Spinal cord (tissue), 10 donors: ENCODE measurements at places on chromosomes 2 and 18. TPM values are rescaled to one million over a fixed set of nuclear protein-coding genes. Genes with fewer than 3 reads are reported as not detected.

DNA sequence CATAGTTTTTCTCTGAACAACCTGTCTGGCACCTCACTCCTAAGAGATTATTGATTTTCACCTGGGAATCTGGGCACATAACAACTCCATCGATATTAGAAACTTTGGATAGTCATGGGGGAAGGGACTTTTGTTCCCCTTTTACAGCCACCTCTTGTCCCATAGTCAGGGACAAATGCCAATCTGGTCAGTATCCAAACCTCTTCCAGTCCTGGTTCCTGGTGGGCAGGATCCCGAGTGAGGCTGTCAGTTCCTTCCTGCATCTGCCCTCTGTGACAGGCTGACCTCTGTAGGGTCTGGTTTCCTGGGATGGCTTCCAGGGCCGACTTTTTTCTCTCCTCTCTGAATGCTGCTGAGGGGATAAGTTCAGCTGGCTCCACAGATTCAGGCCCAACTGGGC lies 11.0 kb downstream of the KIF5C start:
- no peak for DNase-seq
- H3K36me3 ChIP-seq: no peaks in the 10 kb centered on the region
- H3K27me3 ChIP-seq: peaks cover 6% of the 10 kb centered on the region
- H3K4me1 ChIP-seq: peaks cover 10% of the 10 kb centered on the region

GRCh38 chr2:12514631-12515437 lies 201.9 kb upstream of the TRIB2 start:
- no peaks in the 10 kb centered on the region for H3K27me3 ChIP-seq
- no peaks in the 10 kb centered on the region for H3K36me3 ChIP-seq
- H3K4me1 ChIP-seq: no peaks in the 10 kb centered on the region
- peak; percentile 19 for DNase-seq
- no peak overlapping the region for H3K4me3 ChIP-seq

GRCh38 chr18:59909289-59910036 lies 9.7 kb downstream of the PMAIP1 start:
- no peak for DNase-seq
- no peaks in the 10 kb centered on the region for H3K4me1 ChIP-seq
- H3K27ac ChIP-seq: no peak overlapping the region
- peaks cover 32% of the 10 kb centered on the region for H3K27me3 ChIP-seq

- H3K27ac ChIP-seq: no peak overlapping the region
- H3K4me3 ChIP-seq: no peak overlapping the region
- peaks cover 4% of the 10 kb centered on the region for H3K4me1 ChIP-seq
- DNase-seq: no peak
- H3K36me3 ChIP-seq: peaks cover 2% of the 10 kb centered on the region
These were observed 32.5 kb downstream of the SNED1 start for GRCh38 chr2:241030883-241031282.

TMEM247 gene
- total RNA-seq: not detected

HAAO gene
- 12.7 TPM for total RNA-seq

SCLY gene
- total RNA-seq: 13.9 TPM

C2orf92 gene
- total RNA-seq: 13.7 TPM

- DNase-seq: no peak
- no peak overlapping the region for H3K27ac ChIP-seq
- no peaks in the 10 kb centered on the region for H3K27me3 ChIP-seq
These were observed 43.5 kb downstream of the ASAP2 start for GRCh38 chr2:9250091-9250490.

DNA sequence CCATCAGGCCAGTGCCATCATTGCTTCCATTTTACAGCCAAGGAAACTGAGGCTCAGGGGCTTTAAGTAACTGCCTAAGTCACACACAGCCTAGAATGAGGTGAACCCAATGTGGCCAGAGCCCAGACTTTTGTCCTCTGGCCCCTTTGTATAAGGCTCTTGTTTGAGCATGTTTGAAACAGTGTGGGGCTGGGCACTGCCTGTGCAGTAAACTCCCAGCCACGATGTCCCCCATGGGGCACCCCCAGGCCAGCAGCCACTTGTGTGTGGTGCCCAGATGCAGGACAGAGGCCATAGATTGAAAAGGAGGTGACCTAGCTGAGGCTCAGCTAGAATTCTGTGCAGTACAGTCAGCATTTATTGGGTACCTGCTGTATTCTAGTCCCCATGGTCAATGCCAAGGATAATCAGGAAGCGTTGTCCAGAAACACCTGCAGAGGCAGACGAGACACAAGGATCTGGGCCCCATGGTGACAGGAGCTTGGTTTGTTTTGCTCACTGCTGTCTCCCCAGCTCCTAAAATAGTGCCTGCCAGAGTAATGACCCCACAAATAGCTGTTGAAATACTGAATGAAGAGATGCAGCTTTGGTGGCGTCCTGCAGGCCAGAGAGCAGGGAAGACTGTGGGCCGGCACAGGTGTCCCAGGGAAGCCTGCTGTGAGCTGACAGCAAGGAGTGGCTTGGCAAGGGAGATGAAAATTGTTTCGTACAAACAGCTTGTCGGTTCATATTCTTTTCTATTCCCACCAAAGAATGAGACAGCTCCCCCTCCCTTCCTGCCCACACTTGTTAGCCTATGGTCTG lies 160.7 kb downstream of the LDLRAD4 start:
- no peaks in the 10 kb centered on the region for H3K36me3 ChIP-seq
- DNase-seq: no peak
- no peak overlapping the region for H3K4me3 ChIP-seq

DNA sequence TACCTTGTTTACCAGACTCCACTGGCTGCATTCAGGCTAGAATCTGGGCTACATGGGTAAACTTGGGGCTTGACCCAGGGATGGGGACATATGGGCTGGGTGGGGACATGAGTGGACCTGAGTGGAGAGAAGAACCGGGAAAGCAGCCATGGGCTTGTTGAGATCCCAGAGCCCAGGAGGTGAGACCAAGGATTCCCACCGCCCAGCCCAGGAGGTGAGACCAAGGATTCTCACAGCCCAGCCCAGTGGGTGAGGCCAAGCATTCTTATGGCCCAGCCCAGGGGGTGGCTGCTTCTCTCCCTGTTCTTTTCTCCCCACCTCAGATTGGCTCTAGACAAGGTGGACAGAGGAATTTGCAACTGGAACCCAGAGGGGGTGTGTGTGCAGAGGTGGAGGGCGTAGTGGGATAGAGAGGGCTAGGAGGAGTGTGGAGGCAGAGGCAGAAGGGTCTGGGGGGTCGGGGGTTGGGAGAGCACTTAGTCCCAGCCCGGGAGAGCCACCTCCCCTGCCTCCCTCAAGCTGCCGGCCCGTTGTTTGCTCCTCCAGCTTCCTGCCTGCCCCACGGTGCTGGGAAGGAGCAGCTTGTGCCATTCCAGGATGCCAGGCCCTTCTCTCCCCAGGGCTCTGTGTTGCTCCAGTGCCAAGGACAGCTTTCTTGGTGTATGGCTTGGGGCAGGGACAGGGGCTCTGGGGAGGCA lies 25.6 kb downstream of the GLI2 start:
- no peak overlapping the region for H3K4me3 ChIP-seq
- peaks cover 10% of the 10 kb centered on the region for H3K27me3 ChIP-seq
- H3K27ac ChIP-seq: no peak overlapping the region
- DNase-seq: no peak

DNA sequence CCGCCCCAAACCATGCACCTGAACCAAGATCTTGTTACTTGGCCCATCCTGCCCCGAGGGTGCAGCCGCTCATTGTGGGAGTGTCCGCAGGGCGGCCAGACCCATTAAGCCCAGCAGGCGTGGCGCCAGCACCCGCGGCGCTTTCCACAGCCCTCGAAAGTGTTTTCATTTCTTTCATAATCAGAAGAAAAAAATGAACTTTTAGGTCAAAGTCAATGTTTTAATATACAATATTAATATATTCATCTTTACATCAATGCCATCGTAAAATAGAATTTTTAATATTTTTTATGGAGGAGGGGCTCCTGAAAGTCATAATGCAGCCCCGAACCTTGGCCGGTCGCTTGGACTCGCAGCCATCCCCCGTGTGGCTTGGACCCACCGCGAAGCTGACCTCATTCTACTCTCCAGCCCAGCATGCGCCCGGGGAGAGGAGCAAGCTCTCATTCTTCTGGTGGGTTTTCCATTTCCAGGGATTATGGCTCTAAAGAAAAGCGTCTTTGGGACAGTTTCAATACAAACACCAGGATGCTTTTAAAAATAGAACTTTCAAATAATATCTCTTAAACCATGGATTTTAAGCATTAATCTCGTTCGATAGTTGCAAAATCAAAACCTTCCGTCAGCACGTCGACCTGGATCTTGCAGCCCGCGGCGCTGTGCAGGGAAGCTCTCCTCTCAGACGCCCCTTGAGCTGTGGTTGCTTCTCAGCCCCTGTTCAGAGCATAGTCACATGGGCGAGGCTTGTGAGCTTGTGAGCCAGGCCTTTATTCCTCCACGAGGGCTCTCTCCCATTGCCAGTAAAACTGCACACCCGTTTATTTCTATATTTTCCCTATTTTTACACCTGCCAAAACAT lies 17.2 kb upstream of the ASB1 start:
- peaks cover 48% of the 10 kb centered on the region for H3K36me3 ChIP-seq
- H3K27ac ChIP-seq: peak overlapping the region; percentile 52
- H3K4me3 ChIP-seq: no peak overlapping the region
- H3K27me3 ChIP-seq: no peaks in the 10 kb centered on the region

DNA sequence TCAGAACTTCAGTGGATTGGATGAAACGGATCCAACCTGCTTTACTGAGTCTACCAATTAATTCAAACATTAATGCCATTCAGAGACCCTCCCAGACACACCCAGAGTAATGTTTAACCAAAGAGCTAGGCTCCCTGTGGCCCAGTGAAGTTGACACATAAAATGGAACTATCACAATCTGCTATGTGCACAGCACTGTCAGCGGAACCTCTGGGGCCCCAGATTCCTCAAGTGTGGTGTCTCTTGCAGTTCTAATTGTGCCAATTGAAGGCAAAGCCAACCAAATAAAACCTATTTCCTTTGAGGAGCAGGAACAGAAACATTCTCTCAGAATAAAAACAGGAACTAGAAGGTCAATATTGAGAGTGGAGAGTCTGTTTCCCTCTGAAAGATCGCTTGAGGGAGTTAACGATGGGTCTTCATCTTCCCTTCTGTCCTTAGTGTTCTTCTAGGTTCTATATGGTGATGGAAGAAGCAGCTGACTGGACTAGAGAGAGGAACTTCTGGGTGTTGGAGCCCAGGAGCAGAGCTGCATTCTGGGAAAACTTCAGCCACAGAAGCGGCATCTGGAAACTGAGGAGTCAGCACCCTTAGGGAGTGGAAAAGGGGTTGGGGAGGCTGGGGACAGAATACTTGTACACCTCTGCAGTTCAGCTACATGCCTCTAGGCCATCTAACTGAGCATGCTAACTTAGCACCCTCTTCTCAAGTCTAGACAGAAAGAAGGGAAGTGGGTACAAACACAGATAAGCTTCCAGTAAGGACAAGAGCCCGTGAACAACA lies 174.4 kb upstream of the FBXO11 start:
- no peak for DNase-seq
- no peaks in the 10 kb centered on the region for H3K4me1 ChIP-seq
- no peaks in the 10 kb centered on the region for H3K27me3 ChIP-seq
- H3K36me3 ChIP-seq: no peaks in the 10 kb centered on the region
- no peak overlapping the region for H3K4me3 ChIP-seq
- no peak overlapping the region for H3K27ac ChIP-seq

ALMS1 gene
- 55.3 TPM for total RNA-seq

- peaks cover 37% of the 10 kb centered on the region for H3K36me3 ChIP-seq
- H3K27me3 ChIP-seq: no peaks in the 10 kb centered on the region
- H3K27ac ChIP-seq: no peak overlapping the region
- DNase-seq: no peak
- peaks cover 45% of the 10 kb centered on the region for H3K4me1 ChIP-seq
These were observed 70.7 kb upstream of the PXDN start for GRCh38 chr2:1815053-1815452.

ACVR1C gene
- total RNA-seq: 0.61 TPM

DNA sequence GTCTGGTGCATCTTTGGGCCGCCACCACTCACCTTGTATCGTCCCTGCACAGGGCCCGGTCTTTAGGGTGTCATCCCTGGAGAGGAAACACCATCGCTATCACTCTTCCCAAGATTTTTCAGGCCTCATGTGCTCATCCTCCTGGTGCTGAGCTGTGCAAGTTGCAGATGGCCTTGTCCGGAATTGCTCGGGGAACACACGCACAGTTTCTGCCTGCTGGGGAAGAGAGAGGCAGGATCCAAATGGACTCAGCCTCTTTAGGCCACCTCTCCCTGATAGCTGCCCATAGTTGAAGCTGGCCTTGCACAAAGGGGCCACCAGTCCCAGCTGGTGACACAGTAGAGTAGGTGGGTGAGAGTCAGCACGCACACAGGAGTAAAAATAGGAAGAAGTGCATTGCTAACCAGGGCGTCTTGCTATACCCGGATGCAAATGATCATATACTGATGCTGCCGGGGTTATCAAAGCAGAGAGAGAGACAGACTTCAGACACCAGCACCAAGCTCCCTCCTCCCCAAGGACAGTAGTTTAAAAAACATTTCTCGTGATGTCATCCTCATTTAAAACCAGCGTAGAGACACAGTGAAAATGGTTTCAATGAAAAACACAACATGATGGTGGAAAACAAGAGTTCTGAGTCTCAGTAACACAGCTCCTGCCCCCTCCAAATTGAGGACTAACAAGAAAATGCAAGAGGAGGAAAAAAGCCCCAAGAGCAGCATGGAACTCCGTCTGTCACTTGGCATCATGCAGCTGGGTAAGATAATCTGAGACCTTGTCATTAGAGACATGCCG lies 147.5 kb upstream of the NCK2 start:
- no peaks in the 10 kb centered on the region for H3K27me3 ChIP-seq
- H3K36me3 ChIP-seq: no peaks in the 10 kb centered on the region
- no peak overlapping the region for H3K27ac ChIP-seq
- H3K4me1 ChIP-seq: peaks cover 12% of the 10 kb centered on the region
- DNase-seq: no peak

- DNase-seq: no peak
- no peak overlapping the region for H3K27ac ChIP-seq
- no peaks in the 10 kb centered on the region for H3K36me3 ChIP-seq
- no peaks in the 10 kb centered on the region for H3K27me3 ChIP-seq
- no peak overlapping the region for H3K4me3 ChIP-seq
These were observed 46.7 kb upstream of the LCLAT1 start for GRCh38 chr2:30400151-30400954.

DNA sequence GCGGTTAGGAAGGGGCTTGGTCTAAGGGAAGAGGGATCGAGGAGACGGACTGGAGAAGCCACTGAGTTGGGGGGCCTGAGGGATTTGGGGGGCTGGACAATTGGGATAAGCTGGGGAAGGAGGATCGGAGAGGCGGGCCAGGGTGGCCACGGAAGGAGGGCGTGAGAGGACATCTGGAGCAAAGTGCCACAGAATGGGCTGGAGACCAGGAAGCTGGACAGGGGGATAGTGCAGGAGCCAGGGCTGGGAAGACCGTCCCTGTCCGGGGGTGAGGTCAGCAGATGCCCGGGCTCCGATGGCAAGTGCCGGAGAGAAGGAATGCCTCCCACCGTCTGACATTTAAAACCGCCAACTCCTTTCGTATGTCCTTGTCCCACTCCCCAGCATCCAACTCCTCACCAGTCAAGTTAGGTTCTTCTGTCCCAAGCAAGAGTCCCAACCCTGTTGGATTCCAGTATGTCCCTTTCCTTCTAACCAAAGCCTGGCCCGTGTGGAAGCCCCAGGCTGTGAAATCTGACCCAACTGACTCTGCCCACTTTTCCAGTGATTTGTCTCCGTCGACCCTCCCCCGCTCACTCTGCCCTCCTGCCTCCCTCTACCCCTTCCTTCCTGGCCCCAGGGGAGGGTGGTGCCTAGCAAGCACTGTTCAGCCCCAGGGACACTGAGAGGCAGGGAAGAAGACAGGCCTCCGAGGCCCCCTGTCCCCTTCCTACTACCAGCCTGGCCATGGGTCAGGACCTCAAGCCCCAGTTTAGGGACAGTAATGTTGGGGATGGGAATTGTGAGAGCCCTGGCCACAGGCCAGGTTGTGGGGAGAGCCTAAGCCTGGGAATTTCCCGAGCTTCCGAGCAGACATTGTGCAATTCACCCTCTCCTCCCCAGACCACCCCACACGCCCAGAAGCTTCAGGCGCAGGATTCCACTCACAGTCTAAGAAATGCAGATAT lies 31.5 kb upstream of the TMBIM1 start:
- peak overlapping the region; percentile 75 for H3K27ac ChIP-seq
- DNase-seq: no peak
- H3K27me3 ChIP-seq: no peaks in the 10 kb centered on the region
- H3K4me3 ChIP-seq: peak overlapping the region; percentile 61
- peaks cover 22% of the 10 kb centered on the region for H3K4me1 ChIP-seq
